Stimulated activated CD8-positive, alpha-beta memory T cell treated with anti-CD3 and anti-CD28 coated beads, Interleukin-4, amount 100 ng/mL, for 4 hours (primary cell): ENCODE measurements at places on chromosomes 1 and 21.
A peak's percentile ranks its signal among the peaks of the same experiment; 100 is the strongest.

DNA sequence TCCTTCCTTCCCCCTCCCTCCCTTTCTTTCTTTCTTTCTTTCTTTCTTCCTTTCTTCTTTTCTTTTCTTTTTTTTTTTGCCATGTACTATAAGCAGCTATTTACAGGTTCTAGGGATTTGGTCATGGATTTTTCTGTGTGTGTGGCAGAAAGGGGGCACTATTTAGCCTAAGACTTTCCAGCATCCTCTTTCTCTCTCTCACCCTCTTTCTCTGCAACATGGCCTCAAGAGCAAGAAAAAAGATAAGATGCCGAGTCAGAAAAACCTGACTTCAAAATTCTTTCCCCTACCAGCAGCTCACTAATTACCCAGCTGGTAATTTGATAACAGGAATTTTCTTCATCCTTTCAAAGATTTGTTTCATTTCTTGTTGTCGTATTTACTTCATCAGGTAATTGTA is 458.3 kb upstream of the ADAMTS5 start:
- DNase-seq: no peak

DNA sequence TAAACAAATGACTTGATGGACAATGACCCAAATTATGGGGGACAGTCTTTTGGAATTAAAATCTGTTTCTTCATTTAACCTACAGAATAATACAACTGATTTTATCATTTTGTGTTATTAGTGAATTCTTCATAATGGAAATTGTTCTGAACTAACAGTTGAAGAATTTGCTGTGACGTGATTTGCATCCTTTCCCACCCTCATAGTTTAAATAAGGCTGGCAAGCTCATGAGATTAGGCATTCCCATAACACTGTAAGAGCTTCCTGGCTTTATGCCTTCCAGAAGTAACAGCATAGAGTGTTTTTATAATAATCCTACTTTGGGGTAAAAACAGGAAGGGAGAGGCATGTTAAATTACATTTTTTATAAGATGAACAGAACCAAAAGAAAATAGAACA is 95.7 kb downstream of the ATP6V1G3 start:
- no peak for DNase-seq

DNA sequence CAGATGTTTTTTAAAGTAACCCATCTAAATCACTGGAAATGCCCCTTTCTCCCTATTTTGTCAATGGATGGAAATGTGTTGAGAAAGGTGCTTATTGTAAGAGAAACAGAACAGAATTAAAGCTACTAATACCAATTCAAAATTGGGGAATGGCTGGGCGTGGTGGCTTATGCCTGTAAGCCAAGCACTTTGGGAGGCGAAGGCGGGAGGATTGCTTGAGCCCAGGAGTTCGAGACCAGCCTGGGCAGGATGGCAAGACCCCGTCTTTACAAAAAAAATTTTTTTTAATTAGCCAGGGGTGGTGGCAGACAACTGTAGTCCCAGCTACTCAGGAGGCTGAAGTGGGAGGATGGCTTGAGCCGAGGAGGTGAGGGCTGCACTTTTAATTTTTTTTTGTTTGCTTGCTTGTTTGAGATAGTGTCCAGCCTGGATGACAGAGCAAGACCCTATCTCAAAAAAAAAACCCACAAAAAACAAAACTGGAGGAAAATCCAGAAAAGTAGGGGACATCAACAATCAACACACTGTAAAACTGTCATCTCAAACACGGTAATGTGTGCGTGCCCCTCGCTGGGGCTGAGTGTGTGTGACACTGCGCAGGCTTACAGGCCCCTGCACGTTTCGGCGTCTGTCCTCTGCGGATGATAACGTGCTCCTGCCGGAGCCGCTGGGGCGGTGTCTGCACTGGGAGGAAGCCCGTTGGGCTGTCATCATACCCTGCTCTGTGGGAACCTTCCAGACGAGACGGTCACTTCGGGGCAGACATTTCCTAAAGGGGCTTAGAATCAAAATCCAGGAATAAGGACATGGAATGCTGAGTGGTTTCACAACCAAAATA is 11.6 kb upstream of the POFUT2 start:
- DNase-seq: no peak

- DNase-seq: no peak
These were observed 280.5 kb upstream of the SGIP1 start for GRCh38 chr1:66253330-66253921.

GRCh38 chr1:19682257-19682656 is 17.6 kb downstream of the HTR6 start:
- no peak for DNase-seq

DNA sequence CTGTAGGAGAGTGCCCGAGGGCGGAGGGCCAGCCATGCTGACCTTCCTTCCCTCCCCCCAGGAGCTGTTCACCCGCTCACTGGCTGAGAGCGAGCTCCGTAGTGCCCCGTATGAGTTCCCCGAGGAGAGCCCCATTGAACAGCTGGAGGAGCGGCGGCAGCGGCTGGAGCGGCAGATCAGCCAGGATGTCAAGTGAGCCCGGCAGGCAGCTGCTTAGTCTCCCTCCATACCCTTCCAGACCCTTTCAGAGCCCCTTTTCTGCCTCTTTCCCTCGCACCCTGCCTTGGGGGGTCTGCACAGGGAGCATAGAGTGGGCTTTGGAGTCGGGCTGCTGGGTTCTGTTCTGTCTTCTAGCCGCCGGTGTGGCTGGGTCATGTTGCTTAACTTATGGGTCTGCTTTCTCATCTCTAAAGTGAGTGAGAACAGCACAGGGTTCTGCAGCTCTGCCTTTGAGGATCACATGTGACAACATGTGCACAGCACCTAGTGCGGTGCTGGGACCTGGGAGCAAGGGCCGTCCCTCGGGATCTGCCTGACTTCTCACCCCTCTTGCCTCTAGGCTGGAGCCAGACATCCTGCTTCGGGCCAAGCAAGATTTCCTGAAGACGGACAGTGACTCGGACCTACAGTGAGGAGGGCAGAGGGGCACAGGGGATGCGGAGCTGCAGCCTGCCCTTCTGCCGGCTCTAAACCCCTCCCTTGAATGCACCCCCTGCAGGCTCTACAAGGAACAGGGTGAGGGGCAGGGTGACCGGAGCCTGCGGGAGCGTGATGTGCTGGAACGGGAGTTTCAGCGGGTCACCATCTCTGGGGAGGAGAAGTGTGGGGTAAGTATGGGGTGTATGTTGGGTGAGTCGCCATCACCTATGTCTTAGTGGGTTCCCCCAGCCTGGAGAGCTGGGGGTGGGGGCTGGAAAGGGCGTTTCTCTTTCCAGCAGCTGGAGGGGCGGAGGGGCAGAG is 6.2 kb downstream of the AMPD2 start:
- DNase-seq: no peak

GRCh38 chr1:63316984-63317816 is 5.2 kb upstream of the FOXD3 start:
- no peak for DNase-seq

DNA sequence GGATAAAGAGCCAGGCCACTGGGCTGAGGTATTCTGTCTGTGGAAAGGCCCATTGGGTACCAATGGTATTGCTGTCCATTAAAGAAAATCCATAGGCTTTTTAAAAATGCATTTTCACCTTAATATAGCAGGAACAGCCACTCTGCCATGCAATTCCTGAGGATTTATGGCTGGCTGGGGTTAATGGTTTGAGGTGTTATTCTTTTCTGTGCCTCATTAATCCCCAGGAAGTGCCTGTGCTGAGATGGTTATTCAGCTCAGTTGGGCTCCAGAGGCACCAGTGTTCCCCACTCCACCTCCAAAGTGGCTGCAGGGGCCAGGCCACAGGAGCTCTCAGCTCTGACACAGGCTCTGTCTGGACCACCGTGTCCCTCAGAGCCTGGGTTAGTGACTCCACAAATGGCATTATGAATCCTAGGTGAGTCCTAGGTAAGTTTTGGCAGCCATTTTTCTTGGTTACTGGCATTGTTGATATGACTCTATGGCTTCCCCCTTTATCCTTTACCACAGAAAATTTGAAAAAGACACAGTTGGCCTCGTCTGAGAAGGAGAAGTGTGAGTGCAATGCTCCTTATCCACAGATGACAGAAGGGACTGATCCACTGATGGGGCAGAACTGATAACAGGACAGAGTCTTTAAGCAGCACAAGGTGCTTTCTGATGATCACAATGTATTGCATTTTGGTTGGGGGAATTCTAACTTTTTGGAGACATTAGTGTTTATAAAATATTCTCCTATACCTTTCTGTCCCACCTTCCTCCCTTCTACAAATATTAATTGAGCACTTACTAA is 2.2 kb upstream of the PAPPA2 start:
- DNase-seq: no peak

GRCh38 chr1:154295408-154296235 is 23.2 kb downstream of the HAX1 start:
- no peak for DNase-seq

DNA sequence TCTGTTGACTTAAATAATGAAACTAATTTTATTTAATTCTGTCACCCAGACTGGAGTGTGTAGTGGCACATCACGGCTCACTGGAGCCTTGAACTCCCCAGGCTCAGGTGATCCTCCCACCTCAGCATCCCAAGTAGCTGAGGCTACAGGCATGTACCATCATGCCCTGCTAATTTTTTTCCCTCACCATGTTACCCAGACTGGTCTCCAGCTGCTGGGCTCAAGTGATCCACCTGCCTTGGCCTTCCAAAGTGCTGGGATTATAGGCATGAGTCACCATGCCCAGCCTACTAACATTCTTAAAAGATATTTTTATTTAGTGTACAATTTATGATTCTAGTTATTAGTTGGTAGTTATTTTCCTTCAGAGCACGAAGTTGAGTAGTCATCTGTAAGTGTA is 49.5 kb downstream of the NRDC start:
- DNase-seq: no peak

- DNase-seq: no peak
These were observed 162.5 kb upstream of the SYT6 start for GRCh38 chr1:114316204-114316603.

DNA sequence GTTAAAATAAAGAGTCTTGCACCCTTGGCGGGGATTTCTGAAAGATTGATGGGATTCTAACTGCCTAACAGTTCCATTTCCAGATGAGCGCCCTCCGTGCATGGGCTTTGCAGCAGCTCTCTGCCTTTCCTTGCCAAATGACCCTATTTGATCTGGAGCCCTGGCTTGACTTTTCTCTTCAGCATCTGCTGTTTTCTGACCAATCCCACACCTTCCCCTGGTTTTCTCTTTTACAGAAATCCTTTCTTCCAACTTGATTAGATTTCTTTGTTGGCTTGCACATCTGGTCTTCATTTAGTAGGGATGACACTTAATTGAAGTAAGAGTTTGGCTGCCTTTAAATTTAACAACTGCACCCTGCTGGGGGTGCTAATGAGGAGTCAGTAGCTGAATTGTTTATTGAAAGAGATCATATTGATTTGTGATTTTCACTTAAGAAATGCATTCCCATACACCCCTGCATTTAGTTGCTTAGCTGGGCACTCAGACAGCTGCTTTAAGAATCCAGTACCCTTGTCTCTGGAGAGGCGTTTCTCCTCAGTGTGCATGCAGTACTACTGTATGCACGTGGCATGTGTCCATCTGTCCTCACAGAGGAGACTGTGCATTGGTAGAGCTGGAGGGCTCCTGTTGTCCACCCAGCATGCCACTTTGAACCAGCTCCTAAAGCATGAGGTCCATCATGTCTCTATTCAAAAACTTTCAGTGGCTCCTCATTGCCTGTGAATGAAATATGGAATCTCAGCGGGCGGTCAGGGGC is 99.7 kb downstream of the NOS1AP start:
- no peak for DNase-seq

- DNase-seq: peak; percentile 60
These were observed 33.7 kb downstream of the MRPL39 start for GRCh38 chr21:25573409-25574206.

- no peak for DNase-seq
These were observed 166.7 kb upstream of the BEND5 start for GRCh38 chr1:48943393-48943792.

GRCh38 chr1:28893403-28894102 is 20.8 kb upstream of the EPB41 start:
- DNase-seq: no peak

DNA sequence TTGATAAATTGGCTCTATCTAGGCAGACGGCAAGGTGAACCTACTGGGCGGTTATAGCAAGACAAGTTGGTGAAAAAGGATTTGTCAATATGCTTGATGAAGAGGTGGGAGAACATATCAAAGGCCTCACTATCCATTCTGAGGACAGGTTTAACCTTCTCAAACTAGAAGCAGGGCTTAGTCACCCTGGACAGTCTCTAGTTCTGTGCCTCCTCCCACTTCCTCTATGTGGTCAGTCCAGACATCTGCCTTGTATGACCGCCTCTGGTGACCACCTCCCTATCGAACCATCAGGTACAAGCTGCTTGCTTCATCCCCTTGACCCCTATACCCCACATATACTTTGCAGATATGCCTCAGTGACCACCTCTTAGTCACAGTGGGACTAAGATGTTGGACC is 2.3 kb upstream of the SCYL3 start:
- no peak for DNase-seq

DNA sequence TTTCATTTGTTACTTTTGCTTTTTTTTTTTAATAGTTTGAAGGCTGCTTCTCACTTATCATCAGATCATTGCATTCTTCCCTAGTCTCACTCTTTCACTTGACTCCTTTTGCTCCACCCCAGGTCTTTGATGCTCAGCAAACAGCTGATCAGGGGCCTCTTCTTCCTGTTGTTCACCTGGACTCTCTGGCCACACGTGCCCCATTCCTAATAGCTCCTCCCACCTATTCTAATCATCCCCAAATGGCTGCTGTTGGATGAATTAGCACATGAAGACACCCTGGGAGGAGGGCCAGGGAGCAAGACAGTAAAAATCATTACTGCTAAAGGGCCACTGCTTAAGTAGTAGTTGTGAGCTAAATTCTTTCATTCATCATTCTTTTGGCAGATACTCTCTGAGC is 119.5 kb downstream of the MAB21L3 start:
- DNase-seq: no peak

- no peak for DNase-seq
These were observed 167.0 kb upstream of the USP25 start for GRCh38 chr21:15562748-15563147.

- no peak for DNase-seq
These were observed 19.3 kb downstream of the RNF11 start for GRCh38 chr1:51255331-51255730.

GRCh38 chr1:46244656-46245371 is 2.7 kb upstream of the RAD54L start:
- DNase-seq: no peak

GRCh38 chr21:39136711-39137110 is 46.5 kb downstream of the PSMG1 start:
- no peak for DNase-seq

GRCh38 chr1:29125237-29125641 is 1.5 kb upstream of the TMEM200B start:
- DNase-seq: no peak

DNA sequence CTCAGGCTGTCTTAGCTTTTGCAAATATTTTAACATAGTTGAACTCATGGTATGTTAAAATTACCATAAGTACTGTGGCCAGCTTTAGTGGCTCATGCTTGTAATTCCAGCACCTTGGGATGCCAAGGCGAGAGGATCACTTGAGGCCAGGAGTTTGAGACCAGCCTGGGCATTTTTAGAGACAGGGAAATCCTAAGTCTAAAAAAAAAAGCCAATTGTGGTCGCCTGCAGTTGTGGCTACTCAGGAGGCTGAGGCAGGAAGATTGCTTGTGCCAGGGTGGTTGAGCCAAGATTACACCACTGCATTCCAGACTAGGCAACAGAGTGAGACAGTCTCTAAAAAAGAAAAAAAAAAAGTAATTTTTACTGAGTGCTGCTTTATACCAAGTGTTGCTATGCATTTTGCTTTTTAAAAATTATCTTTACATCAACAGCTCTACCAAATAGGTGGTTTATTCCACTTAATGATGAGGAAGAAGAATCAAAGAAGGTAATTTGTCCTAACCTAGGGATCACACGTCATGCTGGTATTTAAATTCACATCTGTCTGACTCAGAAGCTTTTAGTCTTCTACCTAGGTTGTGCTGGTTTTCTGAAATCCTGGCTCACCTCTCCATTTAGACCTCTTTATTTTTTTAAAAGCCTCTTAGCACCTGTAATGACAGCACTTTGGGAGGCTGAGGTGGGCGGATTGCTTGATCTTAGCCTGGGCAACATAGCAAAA is 16.8 kb downstream of the PPP1R12B start:
- no peak for DNase-seq
